ENCODE measurements at places on chromosomes 12 and 14.

GRCh38 chr12:118089782-118090181 is 14.0 kb downstream of the VSIG10 start:
- DNase-seq, result no peak

GRCh38 chr14:92160619-92161018 is 38.9 kb downstream of the CPSF2 start:
- no peak for DNase-seq

- no peak for DNase-seq
These were observed 57.9 kb downstream of the GNS start for GRCh38 chr12:64701283-64701682.

DNA sequence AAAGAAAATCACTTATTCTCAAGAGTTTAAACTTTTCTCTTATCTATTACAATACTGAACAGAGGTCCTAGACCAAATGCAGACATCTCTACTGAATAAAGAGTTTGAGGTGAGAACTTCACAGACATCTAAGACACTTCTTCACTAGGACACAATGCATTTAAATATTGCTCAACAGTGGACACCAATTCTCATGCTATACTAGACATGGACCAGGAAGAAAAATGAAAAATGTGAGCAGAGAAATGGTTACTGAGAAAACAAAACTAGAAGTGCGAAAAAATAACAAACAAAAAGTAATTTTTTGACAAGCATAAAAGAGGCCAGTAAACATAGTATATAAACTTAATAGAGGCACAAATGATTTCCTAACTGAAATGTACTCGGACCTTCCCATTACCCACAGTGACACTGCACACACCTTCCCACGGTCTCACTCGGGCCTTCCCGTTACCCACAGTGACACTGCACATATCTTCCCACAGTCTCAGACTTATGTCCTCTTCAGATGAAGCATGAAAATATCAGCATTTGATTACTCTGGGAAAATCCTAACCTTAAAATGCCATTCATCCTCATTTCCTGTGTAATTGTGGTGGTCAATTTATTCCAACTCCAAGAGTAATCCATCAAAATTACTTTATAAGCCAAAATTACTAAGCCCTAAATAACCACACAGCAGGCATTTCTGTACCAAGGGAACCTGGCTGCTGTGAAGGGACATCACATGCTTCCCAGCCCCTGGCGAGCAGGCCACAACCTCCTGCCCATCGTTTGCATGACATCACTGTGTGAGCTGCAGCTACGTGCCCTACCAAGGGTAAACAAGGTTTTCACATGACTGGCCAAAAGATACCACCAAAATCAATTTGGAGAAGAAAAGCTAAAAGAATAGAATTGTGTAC is 6.4 kb downstream of the SLC15A4 start:
- no peak for DNase-seq

GRCh38 chr12:19036673-19037357 is 92.7 kb upstream of the PLEKHA5 start:
- DNase-seq, result no peak

DNA sequence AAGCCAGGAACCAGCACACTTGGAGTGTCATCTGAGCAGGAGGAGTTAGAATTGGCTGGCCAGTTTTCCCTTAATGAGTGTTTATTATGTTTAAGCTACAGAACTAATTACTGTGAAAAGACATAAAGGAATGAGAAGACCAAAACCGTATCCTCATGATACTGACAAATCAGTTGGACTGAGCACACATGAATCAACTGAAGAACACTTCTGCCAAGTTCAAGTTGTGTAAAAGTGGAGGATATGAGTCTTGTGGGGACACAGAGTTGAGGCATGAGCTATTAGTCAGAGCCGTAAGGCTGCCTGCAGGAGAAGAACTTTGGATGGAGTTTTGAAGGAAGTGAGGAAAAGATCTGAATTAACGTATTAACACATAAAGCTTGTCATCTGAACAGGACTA is 43.1 kb downstream of the HMGA2 start:
- no peak for DNase-seq

DNA sequence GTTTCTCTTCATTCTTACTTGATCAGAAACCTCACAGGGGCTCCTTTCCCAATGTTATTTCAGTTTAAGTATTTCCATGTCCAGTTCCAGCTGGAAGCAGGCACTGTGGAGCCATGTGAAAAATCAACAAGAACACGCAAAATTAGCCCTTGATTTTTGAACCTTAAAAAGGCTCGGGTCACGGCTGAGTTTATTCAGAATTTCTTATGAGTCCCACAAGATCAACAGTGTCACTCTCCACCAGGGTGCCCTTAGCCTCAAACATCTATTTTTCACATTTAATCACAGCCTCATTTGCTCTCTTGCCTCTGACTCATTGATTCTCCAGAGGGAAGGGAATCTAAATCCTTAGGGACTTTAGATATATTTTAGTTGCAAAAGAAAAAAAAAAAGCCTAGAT is 157.7 kb upstream of the AVPR1A start:
- DNase-seq, result no peak

DNA sequence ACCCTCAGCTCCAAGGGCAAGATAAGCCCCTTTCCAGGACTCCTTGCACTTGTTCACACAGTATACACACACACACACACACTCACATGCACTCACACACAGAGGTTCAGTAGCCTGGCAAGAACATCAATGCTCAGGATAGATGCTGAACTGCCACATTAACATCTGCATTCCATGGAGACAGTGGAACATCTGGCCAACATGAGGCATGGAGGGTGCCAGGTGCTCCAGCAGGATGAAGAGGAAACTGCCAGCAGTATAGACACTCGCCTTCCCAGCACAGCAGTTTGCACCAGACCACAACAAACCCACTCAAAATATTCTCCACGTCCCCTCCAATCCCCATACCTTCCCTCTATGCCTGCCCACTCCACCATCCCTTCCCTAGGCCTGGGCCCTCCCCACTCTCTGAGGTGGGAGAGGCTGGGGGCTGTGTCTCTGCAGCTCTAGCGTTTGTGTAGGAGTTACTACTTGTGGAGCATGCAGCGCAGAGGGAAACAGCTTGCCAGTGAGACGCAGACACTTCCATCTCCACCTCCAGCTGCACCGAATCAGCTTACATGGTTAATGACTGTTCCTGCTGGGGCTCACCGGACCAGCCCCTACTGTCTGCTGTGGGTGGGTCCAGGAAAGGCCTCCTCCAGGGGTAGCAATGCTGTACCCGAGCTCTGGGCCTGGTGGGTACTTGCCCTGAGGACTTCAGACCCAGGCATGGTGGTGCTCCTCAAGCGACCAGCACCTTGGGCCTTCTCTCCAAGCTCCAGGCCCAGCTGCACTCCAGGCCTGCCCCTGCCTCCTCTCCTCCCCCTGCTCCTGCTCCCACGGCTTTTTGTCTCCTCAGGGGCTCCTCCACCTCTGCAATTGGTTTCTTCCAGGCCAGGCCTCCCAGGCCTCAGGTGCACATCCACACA is 18.6 kb upstream of the PLEKHG3 start:
- no peak for DNase-seq

GRCh38 chr12:113246478-113247122 is 25.3 kb downstream of the TPCN1 start:
- no peak for DNase-seq

DNA sequence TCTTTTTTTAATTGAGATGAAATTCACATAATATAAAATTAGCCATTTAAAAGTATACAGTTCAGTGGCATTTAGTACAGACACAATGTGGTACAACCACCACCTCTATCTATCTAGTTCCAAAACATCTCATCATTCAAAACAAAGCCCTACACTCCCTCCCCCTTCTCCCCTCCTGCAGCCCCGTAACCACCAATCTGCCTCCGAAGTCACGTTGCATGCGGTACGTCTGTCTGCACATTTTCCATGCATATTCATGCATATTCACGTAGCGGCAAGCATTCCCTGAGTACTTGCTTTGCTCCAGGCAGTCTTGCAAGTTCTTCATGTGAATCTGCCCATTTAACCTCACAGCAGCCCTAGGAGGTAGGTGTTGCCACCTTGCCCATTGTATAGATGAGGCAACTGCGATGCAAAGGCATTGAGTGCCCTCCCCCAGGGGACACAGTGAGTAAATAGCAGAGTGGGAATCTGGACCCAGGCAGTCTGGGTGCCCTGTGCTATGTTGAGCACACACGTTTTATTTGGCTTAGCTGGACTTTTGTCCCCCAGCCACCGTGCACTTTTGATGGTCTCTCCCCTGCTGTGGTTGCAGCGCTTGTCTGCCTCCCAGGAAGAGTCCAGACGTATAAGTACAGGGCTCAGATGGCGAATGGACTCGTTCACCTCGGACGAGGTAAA is 43.4 kb downstream of the RIN3 start:
- no peak for DNase-seq

DNA sequence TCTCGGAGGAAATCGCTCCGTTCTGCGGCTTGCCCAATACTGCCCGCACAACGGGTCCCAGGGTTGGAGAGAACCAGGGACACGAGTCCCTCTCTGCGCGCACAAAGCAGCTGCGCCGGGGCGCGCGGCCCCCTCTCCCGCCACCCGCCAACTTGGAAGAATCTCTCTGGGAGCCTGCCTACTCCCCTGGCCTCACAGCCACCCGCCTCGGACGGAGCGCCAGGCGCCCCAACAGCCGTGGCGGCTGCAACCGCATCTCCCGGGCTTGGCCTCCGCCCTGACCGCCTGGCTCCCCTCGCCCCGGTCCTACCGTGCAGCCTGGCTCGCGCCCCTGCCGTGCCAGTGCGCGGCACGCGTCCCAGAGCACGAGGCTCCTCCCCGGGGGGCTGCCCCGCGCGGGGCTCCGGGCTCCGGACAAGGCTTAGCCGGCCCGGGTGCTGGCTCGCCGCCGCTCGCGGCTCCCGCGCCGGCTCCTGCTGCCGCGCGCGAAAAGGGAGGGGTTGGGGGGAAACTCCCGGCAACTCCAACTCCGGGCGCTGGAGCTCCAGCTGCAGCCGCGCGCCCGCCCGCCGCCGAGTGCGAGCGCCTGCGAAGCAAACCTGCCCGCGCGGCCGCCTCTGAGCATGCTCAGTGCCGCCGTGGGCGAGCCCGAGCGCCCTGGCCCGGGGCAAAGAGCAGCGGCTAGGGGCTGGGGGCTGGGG is at the start of gene STXBP6:
Gene STXBP6, minus strand, starts transcription at position 580 of the 701 bp plus-strand sequence. CDS start 75,329 bp downstream, outside the sequence.
- DNase-seq, result no peak

DNA sequence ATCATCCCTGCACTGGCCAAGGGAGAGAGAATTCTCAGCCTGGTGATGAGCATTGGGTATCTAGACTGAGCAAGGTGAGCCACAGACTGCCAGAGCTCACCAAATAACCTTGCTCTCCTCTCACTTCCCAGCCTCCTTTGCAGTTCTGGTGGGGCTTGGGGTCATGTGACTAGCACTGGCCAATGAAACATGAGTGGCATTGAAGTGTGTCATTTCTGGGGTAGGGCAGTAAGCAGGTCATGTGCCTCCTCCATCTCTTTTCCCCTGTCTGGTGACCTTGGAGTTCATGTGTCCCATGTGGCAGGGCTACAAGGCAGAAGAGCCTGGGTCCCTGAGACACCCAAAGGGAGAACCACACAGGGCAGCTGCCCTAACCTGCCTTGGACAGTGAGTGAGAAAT is 3.6 kb upstream of the KRT72 start:
- no peak for DNase-seq

DNA sequence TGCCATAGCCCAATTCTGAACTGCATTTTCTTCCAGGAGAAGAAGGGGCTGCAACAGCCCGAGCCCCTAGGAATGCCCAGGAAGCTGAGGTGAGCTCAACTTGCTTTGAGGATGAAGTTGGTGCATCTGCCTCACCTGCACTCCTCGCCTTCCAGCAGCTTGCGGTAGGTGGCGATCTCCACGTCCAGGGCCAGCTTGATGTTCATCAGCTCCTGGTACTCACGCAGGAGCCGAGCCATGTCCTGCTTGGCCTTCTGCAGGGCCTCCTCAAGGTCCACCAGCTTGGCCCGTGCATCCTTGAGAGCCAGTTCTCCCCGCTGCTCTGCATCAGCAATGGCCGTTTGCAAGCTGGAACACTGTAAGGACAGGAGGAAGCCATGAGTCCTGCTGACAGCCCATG is 6.0 kb downstream of the KRT75 start:
- no peak for DNase-seq

DNA sequence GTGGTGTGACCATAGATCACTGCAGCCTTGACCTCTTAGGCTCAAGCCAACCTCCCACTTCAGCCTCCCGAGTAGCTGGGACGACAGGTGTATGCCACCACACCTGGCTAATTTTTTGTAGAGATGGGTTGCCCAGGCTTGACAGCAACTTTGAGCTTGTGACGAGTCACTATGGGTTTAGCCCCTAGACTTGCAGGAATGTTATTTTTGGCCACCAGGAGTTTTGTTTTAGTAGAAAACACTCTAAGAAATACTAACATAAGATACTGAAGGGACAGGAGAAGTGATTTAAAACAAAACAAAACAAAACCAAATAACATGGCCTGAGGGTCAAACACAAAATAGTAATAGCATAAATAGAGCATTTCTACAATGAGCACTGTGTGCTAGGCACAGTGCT is 26.4 kb downstream of the SETD3 start:
- DNase-seq, result no peak

DNA sequence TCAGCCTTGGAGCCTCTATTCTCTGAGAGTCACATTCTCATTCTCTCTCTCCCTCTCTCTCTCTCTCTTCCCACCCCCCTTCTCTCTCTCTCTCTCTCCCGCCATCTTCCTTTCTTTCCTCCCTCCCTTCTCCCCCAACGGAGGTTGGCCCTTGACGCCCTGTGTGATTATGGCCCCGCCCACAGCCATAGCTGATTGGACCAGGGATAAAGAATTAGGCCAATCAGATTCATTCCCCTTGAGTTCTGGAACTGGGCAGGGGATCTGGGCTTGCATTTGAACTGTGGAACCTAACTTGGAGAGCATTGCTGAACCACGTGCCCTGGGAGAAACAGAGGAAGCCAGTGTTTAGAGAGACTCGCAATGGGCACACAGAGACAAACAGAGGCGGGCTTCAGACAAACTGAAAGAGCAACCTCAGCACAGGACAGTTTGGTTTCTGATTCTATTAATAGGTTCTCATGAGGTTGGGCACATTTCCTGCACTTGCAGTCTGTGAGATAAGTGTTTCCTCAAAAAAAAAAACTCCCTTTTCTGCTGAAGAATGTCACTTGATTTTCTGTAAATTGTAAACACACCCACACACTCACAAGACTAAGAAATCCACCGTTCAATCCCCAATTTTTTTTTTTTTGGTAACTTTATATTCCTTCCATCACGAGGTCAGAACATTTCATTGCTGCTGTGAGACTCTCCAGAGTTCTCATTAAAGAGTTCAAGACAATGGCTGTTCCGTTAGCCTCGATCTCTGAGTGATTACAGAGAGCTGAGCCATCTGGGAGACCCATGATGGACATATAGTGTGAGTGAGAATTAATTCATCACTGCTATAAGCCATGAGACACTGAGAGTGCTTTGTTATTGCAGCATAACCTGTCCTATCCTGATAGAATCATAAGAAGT is 3.5 kb upstream of the P2RX7 start:
- peak; percentile 53 for DNase-seq

Data from stimulated activated CD8-positive, alpha-beta memory T cell treated with anti-CD3 and anti-CD28 coated beads, Interleukin-7, amount 100 ng/mL, for 1 hour (primary cell).